ENCODE measurements at places on chromosomes 3 and 15.

- DNase-seq, result no peak
These were observed 606.9 kb upstream of the KCNMB2 start for GRCh38 chr3:177929310-177929709.

- DNase-seq, result no peak
These were observed at the start of gene GPR149 for GRCh38 chr3:154430014-154430413. Gene GPR149 (minus strand): TSS chr3:154430190. CDS start chr3:154429615, 575 bp downstream.

- no peak for DNase-seq
These were observed 74.2 kb upstream of the POU1F1 start for GRCh38 chr3:87350367-87351199.

GRCh38 chr3:10463533-10464434 lies 41.6 kb downstream of the ATP2B2 start:
- no peak for DNase-seq

GRCh38 chr3:49928481-49929017 lies 1.1 kb downstream of the MON1A start:
- DNase-seq, result no peak

DNA sequence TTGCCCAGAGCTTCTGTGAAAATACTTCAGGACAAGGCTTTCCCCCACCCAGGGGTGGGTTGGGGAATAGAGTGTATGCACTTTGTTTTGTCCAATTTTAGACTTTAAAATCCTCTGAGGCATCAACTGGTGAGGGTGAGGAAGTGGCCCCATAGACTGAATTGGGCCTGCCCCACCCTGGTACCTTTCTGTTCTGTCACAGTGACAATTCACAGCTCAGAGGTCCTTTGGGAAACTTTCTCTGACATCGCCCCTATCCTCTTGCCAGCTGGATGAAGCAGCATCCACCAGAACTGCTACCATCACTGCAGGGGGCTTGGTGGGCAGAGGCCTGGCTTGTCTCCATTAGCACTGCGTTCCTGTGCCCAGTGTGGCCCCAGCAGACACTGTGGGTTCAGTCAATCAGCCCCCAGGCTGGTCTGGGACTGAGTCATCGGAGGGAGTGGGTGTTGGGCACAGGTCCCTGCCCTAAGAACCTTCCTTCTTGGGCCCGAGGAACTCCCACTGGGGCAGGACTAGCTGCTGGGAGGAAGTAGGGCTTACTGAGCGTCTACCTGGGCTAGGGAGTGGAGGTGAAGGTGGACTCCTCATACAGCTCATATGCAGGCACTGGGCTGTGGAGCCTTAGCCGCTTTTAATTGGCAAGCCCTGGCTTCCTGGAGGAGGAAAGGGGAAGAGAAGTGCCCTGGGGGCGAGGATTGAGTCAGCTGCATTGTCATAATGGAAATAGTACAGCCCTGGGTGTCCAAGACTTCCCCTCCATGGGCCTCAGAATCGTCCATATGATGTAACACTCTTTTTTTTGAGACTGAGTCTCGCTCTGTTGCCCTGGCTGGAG lies 1.5 kb upstream of the PPM1M start:
- DNase-seq, result peak; percentile 77

- DNase-seq, result no peak
These were observed 96.8 kb upstream of the RGMA start for GRCh38 chr15:93185796-93186195.

GRCh38 chr3:75983609-75984290 lies 198.4 kb upstream of the ZNF717 start:
- no peak for DNase-seq

DNA sequence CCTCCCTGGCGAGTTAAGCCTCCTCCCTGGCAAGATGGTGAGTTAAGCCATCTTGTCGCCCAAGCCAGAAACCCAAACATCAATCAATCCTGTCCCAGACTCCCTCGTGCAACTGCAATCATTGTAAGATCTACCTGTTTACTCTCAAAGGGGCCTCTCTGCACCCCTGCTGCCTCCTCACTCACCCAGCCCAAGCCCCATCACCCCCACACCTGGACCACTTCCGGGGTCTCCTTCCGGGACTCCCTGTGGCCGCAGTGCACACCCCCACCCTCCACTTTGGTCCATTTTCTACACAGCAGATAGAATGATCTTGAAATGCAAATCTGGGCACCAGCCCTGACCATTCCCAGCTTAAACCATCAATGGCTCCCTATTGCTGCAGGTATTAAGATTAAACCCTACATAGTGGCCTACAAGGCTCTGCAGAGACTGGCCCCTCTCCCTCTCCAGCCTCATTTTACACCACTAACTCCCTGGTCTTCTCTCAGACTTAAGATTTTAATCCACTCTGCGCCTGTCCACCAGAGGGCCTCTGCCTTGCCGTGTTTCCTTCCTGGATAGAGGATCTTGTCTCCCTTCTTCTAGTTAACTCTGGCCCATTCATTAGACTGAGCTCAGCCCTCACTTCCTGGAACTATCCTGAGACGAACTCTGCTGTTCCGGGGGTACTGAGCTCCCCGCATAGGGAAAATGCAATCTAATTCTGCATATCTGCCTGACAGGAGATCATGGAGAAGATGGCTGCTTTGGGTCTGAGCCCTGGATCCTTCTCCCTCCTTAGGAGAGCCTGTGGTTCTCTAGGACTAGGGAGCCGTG lies 41.9 kb upstream of the SLC6A1 start:
- DNase-seq, result no peak

- no peak for DNase-seq
These were observed 12.8 kb upstream of the LRRC15 start for GRCh38 chr3:194382196-194382891.

- no peak for DNase-seq
These were observed 91.0 kb upstream of the CBLB start for GRCh38 chr3:105959851-105960250.

- DNase-seq, result no peak
These were observed 10.2 kb downstream of the PPARG start for GRCh38 chr3:12299026-12299425.

DNA sequence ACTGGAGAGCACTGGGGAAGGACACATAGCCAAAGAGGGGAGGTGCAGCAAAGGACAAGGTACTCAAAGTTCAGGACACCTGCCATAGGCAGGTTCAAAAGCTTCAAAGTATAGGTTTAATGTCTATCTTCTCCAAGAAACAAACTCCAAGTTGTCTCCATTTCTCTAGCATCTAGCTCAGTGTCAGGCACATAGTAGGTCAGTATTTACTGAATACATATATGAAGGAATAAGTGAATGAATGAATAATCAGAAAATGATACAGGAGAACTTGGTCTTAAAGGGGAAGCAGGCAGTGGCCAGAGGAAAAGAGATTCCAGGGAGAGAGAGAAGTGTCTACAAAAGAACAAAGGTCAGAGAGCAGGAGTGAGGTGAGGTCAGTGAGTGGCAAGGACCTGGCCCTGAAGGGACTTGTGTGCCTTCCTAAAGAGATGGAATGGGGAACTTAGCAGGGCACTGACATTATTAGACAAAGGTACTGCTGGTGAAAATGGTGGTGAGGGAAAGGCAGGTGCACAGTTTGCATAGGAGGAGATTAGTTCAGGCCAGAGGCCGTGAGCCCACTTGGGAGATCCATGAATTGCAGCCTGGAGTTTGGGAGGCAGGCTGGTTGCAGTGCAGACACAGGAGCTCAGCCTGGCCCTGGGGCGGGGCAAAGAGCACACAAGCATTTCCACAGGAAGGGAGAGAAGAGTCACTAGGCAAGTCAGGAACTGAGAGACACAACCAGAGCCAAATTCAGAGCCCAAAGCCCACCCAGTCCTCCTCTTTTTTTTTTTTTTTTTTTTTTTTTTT lies 21.4 kb downstream of the TBC1D2B start:
- DNase-seq, result no peak

GRCh38 chr3:5889374-5889773 lies 701.9 kb downstream of the EDEM1 start:
- DNase-seq, result no peak

DNA sequence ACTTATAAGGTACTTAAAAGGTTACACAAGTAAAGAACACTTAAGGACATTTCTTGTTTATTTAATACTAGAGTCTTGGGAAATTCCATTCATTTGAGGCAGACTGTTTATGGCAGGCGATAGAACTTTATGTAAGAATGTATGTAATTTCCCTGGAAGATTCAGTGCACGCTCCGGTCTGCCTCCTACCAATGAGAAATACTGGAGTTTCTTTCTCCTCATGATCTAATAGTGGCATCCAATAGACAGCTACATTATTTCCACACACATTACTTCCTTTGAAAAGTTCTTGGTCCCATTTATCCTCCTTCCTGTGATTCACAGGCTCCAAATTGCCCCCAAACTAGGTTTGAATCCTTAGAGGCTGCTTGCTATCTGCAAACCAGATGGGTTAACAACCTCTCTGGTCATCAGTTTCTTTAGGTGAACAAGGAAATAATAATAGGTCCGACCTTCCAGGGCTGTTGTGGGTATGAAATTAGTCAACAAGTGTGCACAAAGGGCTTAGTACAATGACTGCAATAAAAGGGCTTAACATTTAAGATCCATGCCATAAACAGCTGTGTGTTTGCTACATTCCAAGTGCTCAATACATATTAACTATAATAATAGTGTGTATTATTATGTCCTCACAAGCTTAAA lies 30.7 kb downstream of the EIF4E3 start:
- DNase-seq, result no peak

DNA sequence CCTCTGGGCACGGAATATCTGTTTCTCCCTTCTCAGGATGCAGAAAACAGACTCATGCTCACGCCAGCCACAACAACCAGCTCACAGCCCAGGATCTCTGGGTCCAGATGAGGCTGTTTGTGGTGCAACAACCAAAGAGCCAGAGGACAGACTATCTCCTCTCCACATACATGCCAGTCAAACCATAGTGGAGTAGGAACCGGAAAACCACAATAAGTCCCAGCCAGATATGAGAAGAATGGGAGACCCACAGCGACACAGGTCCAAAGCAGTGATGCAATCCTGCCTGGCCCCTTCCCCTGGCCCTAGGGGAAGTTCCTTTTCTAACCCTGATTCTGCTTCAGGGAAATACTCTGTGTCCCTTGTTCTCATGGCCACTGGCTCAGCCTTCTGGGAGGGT lies 27.6 kb downstream of the MEX3B start:
- no peak for DNase-seq

DNA sequence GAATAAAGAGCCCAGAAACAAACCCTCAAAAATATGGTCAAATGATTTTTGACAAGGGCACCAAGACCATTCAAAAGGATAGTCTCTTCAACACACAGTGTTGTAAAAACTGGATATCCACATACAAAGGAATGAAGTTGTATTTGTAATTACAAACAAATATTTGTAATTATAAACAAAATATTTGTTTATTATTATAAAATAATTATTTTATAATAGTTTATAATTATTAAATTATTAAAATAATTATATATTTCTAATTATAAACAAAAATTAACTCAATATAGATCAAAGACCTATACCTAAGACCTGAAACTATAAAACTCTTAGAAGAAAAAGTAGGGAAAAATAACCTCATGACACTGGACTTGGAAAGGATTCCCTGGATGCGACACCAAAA lies 23.3 kb upstream of the ACAN start:
- no peak for DNase-seq

DNA sequence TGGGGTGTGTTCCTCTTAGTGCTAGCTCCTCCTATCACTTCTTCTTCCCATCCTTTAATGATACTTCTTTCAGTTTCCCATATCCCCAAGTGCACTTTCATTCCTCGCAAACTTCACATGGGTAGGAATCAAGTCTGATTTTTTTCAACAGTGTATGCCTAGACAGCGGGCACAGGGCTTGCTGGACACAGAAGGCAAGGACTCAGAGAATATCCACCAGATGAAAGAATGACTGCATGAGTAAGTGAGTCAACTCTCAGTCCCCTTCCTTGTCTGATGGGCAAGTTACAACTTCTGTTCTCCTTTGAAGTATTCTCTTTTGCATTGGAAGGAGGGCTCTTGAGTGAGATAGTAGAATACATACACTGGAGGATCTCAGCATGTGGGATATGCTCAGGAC lies 3.1 kb upstream of the SQOR start:
- DNase-seq, result no peak

DNA sequence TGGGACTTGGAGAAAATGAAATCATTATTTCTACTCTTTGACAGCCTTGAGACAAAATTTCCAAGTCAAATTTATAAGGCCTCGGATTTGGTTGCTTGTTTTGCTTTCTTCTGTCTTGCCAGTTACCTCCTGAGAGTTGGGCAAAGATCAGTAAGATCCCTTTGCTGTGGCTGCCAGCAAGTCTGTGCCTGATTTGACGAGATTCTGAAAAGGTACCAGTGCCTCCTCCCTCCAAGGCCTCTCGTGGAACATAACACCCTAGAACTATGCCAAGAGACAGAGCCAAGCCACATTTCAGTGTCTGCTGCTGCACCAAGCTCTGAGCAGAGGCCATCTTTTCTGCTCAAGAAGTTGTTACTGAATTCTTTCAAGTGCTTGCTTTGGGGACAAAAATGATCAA lies 61.0 kb downstream of the GTPBP8 start:
- DNase-seq, result no peak

DNA sequence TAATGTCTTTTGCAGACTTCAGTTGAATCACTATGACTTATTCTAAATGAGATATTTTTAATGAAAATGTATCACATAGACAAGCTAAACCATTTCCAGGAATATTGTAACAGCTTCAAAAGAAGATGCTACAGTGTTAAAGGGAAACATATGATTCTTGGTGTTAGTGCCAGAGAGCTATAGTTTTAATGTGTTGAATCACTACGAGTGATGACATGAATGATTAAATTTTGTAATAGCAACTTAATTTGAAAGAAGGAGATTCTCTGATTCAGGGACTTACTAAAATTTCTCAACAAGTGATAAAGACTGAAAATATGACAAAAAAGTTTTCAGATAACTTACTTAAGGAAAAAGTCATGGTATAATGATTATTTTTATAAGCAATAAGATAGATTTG lies 267.3 kb upstream of the SLITRK3 start:
- DNase-seq, result no peak

- no peak for DNase-seq
These were observed 68.9 kb downstream of the EPHB1 start for GRCh38 chr3:134863915-134864314.

- no peak for DNase-seq
These were observed 201.1 kb downstream of the MAGI1 start for GRCh38 chr3:65837604-65838003.

- no peak for DNase-seq
These were observed 677 bp downstream of the POLQ start for GRCh38 chr3:121545049-121545573.

- no peak for DNase-seq
These were observed 67.7 kb downstream of the ARHGEF26 start for GRCh38 chr3:154188846-154189245.

GRCh38 chr3:102092617-102093466 lies 243.5 kb downstream of the NFKBIZ start:
- no peak for DNase-seq

- no peak for DNase-seq
These were observed 449.3 kb downstream of the TAFA4 start for GRCh38 chr3:68483041-68483440.

Data from SIG-M5 (cell line).